ENCODE measurements at places on chromosomes 5 and 9. TPM values are rescaled to one million over a fixed set of nuclear protein-coding genes. Genes with fewer than 3 reads are reported as not detected.

GRCh38 chr9:89953824-89954615 lies 349.2 kb downstream of the GADD45G start:
- DNase-seq: no peak

- no peak for DNase-seq
Measured at GRCh38 chr9:26301659-26302058, 590.9 kb downstream of the CAAP1 start.

GRCh38 chr5:3510642-3511417 lies 84.8 kb upstream of the IRX1 start:
- no peak for DNase-seq

Gene FCN2
- not detected for total RNA-seq

DNA sequence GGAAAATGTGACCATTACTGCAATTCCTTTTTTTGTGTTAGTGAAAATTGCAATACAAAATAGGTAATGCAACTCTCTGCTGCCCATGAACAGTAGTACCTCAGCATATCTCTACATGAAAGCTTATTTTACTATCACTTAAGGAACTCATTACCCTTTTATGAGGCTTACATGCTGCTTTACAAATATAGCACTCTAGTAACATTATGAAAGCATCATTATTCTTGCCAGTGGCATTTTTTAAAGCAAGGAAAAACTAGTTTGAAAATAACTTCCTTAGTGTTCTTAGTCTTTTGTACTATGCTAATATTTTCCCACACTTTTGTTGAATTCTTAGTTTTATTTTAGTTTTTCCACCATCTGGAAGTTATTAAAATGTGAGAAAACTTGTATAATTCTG lies 797.3 kb upstream of the ARRDC3 start:
- DNase-seq: no peak
